NCI-H1694 treated with DMSO at 0.1 percent for 48 hours (cell line): ENCODE measurements at places on chromosomes 1 and 21.

DNA sequence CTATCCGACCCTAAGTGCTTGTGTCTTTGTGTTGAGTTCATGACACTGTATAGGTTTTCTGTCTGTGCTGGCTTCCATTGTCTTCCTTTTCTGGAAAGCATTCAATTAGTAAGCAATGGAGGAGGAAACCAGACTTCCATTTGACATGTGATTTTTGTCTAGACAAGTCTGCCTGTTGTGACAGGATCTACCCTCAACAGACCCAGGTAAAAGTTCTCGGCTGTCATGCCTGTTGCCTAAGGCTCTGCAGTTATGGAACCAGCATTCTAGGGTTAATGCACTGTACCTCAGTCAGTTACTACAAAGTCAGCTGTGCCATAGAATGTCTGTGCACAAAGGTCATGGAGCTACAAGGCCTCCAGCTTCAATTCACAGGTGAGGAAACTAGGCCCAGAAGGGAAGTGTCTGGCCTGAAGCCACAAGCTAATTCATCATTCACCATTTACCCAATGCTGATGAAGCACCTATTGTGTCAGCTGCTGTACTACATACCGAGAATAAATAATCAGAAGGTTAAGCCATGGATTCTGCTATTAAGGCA lies 72.3 kb downstream of the PLPP3 start:
- no peak for DNase-seq

DNA sequence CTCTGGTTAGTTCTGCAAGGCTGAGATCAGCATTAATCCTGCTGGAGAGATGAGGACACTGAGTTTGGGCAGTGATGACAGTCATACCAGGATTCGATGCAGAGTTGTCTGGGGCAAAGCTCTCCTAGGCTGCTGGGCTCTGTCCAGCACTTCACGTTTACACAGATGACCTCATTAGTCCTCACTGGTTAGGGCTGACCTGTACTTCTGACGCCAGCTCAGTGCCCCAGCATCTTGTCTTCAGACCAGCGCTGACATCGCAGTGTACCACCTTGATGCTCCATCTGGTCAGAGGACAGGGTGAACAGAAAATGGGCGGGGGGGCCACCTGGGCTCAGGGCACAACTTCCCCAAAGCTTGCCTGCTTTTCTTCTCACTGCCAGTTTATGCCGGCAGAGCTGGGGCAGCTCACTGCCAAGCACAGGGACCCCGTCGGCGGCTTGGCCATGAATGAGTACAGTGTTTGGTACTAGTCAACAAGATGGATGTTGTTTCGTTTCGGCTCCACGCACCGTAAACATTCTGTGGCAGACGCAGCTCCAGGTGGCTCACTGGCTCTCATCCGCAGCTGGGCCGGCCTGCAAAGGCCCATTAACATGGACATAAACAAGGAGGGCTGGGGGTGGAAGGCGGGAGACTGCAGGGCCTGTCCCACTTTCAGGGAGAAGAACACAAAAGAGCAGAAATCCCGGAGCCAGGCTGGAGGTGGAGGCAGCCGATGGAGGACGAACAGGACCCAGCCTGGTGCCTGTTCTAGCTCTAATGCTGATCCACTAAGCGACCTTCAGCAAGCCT lies 118.7 kb downstream of the GLIS1 start:
- DNase-seq, result peak; percentile 23

DNA sequence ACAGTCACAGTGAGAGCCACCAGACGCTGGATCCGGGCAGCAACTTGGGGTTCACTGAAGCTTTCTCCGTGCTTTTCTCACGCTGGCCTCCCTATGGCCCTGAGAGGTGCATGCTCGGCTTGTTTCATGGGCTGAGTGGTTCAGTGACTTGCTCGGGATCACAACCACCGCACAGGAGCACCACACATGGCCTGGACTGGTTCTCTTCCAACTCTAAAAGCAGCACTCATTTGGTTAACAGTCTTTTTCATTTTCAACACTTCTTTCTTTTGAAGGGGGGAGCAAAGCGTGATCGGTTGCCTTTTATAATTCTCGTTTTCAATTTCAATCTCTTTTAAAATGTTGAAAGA lies 26.2 kb downstream of the UBIAD1 start:
- DNase-seq, result no peak

DNA sequence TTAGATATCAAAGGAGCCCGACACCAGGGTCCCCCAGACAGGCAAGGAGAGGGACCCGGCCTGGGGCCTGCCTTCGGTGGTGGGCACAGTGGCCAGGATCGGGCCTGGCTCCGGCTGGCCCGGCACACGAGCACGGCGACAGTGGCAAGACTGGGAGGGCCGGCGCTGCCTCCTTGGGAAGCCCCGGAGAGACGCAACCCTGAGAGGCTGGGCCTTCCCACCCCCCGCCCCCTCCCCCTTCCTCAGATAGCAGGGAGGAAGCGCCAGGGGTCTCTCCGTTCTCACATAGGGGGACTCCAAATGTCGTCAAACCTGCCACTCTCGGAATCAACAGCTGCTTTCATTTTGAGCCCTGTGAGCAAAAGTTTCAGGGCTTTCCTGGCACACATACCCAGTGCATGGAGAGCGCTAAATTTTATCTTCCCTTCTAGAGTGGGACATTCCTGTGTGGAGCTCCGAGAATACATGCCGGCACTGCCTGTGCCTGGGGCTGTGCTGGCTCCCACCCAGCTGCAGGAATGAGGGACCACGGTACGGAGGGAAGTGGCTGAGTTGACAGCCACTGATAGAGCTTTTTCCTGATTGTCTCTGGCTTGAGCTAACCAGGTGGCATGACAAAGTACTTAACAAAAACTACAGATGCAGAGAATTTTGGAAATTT lies 62.4 kb downstream of the CD247 start:
- no peak for DNase-seq

- no peak for DNase-seq
These were observed 351.4 kb downstream of the HLX start for GRCh38 chr1:221230605-221231004.

GRCh38 chr1:178630417-178630816 lies 94.6 kb upstream of the RALGPS2 start:
- no peak for DNase-seq

DNA sequence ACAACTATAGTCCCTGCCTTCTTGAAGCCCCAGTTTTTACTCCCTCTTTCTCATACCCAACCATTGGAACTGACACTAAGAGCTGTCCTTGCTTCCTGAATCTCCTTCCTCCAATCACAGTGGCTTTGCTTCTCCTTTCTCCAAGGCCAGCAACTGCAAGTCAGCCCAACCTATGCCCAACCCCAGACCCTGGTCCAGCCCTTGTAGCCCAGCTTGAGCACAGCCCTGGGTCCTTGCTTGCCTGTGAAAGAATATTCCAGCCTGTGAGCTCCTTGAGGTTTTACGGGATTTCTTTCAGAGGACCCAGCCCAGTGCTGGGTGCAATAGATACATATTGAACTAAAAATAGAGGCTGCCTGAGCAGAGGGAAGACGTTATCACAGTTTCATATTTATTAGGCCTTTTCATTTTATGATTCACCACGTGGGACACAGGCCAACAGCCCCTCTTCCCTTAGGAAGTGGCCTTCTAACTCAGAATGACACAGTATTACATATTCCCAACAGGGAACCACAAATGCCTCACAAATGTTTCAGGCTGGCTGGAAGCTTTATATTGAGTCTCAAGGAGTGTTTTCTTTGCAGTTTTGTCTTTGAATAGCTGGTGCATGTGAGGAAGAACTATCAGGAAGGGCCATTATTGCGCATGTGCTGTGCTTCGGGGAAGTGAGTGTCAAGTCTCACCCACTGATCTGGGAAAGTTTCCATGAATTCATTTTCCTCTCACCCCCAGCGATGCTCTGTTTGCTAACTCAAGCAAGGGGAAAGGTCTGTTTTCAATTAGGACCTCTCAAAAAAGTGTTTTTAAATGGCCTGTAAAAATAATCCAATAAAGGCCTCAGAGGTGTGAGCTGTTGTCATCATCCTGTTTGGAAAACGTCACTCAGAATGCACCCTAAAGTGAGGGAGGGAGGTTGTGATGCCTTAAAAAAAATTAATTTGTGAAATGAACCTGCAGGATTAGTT lies 92.3 kb upstream of the NFIA start:
- no peak for DNase-seq

- DNase-seq, result no peak
These were observed at the start of gene UBASH3A for GRCh38 chr21:42403611-42404231. Gene UBASH3A (plus strand): TSS chr21:42403902. CDS start chr21:42403946, 44 bp downstream.

DNA sequence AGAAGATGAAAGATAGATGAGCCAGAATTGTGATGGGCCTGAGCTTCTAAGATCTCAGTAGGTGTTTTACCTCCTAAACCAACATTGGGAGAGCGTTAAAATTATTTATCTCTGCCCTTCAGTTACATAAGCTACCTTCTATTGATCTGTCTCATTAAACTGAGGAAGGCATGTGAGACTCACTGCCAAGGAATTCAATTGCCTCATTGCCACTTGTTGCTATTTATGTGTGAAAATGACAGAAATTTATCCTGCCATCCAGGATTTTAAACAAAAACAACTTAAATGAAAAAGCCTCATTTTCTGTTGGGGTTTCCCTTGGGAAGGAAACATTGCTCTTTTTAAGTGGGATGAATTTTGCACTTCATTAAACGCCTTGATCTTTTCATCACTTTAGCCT lies 78.7 kb upstream of the RUNX1 start:
- DNase-seq, result no peak

DNA sequence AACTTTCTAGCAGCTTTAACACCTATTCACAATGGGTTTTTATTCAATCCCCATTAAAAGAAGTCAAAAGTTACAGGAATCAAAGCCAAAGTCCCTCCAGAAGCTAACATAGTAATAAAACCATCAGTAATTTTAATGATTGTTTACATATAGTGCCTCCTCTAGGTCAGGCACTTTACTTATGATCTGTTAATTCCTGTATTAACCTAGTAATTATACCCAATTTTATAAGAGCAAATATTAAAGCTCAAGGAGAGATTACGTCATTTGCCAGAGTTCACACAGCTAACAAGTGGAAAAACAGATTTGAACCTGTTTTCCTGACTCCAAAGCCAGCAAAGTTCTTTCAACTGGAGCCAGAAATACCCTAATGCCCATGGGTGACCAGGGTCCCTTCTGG lies 112.9 kb upstream of the F3 start:
- no peak for DNase-seq

DNA sequence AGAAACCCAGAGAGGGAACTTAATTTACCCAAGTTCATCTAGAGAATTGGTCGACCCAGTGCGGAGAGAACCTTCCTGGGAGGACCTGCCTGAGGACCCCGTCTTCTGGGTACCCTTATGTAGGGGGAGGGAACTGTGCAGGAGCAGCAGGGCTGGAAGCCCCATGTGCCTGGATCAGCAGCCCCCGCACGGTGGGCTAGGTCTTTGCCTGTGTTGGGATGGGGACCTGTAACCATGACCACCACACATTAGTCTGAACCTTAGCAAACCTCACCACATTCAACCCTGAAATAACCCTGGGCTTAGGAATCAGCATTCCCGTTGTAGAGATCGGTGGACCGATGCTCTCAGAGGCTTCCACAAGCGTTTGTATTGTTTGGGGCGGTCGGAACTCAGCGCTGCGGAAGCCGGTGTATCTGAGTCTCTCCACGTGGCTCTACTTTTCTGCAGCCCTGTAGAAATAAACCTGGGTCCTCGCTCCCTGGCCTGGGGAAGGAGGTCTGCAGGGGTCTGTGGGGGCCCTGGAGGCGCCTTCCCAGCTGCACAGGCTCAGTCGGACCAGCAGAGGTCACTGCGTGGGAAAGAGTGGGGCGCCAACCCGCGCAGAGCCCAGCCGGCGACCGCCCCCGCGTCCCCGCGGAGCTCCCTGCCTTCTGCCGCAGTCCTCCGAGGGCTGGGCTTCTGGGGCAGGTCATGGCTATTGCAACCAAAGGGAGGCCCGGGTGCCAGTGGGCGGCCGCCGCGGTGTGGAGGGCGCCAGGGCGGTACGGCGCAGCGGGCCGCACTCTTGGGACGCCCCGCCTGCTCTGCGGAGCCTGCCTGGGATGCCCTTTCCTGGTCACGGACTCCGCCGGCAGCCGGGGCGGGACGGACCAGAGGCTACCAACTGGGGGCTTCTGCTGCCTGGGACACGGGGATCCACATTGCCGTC lies 36.2 kb upstream of the KCNA10 start:
- DNase-seq, result no peak

GRCh38 chr1:17339521-17339920 lies 31.5 kb downstream of the PADI4 start:
- DNase-seq, result no peak

DNA sequence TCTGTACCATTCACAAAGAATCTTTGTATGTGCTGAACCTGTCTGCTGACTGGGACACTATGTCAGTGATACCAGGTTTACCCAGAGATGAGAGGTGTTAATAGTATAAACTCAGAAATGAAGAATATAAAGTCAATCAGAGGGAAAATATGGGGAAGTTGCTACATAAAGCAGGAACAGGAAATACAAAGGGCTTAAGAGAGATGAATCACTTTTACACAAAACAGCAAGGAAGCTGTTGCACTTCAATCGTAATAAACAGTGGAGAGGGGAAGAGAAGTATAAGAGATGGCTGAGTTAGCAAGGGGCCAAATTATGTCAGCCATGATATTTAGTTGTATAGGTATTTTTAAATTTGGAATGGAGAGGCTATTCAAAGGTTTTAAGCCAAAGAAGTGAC lies 890.2 kb upstream of the NCAM2 start:
- no peak for DNase-seq

- no peak for DNase-seq
These were observed 54.4 kb upstream of the C8B start for GRCh38 chr1:57020216-57020615.

DNA sequence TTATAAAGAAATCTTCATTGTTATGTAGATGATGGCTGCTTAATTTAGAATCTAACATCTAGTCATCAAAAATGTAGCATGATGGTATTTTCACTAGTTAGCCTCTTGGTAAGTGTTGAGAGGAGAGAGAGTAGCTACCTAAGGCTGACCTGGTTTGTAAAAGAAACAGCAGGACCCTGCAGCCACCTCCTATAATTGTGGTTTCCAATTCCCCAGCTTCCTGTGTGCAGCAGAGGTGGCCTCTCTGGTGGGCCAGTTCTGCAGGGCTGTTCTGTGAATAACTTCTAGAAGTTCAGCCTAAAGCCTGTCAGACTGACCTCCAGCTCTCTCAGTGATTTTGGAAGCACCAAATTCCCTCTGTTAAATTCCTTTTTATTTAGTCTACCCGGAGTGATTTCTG lies 246.4 kb upstream of the LRRC7 start:
- no peak for DNase-seq

- peak; percentile 67 for DNase-seq
These were observed 116.1 kb downstream of the SPATA17 start for GRCh38 chr1:217747156-217747769.

DNA sequence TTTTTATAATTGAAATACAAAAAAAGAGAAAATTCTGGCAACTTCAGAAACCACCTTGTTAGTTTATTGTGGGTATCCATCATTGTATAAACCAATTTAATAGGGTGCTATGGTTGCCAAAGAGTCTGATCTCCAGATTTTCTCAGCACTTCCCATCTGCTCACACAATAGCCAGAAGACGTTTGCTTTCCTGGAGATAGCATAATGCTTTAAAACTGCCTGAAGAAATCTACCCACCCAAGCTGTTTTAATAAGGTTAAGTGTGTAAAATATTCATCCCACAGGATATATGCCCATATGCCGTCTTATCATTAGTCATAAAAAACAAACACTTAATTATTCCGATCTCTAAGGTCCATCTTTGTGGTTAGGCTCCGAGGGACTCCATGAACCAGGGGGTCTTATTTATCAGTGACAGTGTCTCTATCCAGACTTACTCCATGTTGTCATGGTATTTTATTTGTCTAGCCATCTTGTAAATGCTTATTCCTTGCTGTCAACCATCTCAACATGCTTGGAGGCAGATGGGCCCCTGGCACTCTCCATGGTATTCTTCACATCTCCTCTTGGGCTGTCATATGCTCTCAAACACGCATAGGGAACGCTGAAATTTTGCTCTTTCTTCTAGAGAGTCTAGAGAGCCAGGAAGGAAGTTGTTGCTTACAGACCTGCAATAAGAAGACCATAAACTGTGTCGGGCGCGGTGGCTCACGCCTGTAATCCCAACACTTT lies 58.5 kb downstream of the MAP10 start:
- no peak for DNase-seq
